ENCODE measurements at places on chromosomes 1 and 21.
A peak's percentile ranks its signal among the peaks of the same experiment; 100 is the strongest.

GRCh38 chr1:59446257-59446901 is 149.5 kb downstream of the FGGY start:
- no peak for DNase-seq

DNA sequence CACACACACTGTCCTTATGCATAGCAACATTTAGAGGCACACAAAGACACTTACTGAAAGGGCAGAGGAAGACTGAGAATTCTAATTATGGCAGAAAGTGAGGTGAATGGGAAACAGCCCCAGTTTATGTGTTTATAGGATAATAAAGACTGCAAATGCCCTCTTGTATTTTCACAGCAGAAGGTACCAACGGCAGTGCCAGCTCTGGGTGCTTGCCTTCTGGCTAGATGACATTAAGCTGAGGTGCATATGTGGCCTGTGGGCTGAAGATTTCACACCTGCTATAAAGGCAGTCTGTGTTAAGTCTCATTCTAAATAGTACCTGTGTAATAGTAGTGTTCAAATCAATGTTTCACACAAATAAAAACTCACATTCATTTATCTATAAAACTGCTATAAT is 347.2 kb upstream of the ZRANB2 start:
- DNase-seq, result peak; percentile 71

GRCh38 chr1:44296086-44296485 is 59.0 kb downstream of the ERI3 start:
- DNase-seq, result no peak

GRCh38 chr1:168591641-168592250 is 15.3 kb downstream of the XCL1 start:
- no peak for DNase-seq

DNA sequence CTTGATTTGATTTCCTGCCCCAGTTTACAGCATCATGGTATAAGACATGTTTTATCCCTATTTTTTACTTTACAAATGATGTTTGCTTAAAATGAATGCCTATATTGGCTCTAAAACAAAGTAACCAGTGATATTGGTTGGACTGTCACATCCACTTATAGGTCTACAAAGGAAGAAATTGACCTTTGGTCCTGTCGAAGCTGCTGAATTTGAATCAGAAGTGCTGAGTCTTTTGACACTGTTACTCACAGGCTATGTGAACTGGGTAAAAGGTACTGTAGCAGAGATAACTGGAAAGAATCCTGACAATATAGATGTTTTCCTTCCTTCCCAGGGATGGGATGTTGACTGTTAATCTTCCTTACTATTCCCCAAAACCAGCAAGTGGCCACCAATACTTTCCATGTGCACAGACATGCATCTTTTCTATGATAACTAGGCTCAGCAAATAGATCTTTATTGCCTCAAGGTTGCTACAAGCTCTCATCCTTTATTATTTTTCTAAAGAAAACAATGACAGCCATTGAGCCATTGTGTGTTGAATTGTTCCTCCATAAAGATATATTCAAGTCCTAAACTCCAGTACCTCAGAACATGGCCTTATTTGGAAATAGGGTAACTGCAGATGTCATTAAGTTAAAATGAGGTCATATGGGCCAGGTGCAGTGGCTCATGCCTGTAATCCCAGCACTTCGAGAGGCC is 175.9 kb upstream of the NR5A2 start:
- DNase-seq, result no peak

DNA sequence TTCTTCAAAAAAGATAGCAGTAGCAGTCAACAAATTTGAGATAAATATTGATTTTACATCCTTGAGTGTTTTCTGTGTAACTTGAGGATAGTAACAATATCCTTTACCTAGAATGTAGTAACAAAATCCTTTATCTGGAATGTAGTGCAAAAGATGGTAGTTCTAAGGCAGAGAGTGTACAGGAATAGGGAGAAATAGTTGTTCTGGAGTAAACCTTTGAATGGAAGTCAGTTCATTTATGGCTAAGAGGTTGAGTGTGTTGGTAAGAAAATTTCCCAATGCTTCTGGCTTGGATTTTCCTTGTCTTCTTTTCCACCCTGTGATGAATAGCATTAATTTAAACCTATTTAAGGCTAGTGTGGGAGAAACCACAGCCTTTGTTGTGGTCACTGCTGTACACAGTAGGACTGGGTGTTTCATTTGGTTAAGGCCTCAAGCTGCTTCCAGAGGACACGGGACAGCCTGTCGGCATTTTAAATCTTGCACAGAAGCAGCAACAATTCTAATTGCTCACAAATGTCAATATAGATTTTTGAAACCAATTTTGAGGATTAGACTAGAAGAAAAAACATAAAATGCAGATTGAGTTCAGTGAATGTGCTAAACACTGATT is 11.3 kb downstream of the NFIA start:
- DNase-seq, result no peak

- DNase-seq, result no peak
Measured at GRCh38 chr1:156021954-156022353, 1.2 kb upstream of the SSR2 start.

- peak; percentile 38 for DNase-seq
Measured at GRCh38 chr1:66729119-66729518, 23.1 kb upstream of the DYNLT5 start.

DNA sequence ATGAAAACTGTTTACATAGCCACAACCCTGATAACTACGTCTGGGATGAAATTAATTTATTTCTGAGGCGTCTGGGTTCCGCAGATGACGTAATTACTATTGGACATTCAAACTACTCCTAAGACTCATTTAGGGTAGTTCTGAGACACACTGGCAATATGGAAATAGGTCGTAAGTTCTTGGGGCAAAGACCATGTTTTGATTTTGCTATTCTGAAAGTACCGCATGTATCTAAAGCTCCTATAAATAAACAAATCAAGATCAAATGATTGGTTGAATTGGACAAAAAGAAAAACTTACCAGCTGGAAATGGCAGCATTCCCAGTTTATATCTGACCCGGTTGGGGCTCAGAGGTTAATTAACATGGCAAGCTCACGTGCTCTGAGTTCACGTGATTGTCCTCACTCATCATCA is 74.3 kb downstream of the DHRS3 start:
- DNase-seq, result no peak

Measured in NCI-H345 (cell line).